Activated CD4-positive, alpha-beta T cell treated with anti-CD3 and anti-CD28 coated beads, Interleukin-2, amount 10 ng/mL, durations not matched to agents 7 days and 5 days (primary cell): ENCODE measurements at places on chromosomes 16 and 17. TPM values are rescaled to one million over a fixed set of nuclear protein-coding genes. Genes with fewer than 3 reads are reported as not detected.
A peak's percentile ranks its signal among the peaks of the same experiment; 100 is the strongest.

DNA sequence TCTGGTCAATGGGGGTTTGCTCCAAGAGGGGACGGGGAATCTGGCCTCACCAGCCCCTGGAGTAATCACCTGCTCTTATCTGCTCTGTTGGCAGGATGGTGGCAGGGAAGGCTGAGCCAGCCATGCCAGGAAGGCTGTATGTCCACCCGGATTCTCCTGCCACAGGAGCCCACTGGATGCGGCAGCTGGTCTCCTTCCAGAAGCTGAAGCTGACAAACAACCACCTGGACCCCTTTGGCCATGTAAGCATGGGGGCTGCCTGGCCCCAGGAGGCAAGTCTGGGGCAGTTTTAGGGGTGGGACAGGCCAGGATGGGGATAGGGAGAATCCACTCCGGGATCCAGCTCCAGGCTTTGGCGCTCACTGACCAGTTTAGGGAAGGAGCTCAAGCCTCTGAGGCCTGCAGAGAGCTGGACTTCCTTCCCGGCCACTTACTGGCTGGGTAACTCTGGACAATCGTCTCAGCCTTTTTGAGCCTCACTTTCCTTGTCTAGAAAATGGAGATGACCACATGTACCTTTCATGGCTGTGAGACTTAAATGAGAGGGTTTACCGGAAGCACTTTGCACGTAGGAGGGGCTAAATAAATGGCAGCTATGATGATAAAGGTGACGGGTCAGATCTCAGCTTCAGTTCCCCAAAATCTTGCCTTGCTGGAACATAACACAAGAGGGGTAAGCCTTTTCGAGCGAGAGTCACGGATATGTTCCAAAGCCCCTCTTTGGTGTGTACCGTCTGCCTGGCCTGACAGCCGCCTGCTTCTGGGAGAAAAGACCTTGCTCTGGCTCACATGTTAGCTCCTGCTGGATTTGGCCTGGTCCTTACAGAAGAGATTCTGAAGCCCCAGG lies 15.4 kb downstream of the TBX4 start:
- DNase-seq, result no peak
- no peak overlapping the region for H3K27ac ChIP-seq
- peaks cover 18% of the 10 kb centered on the region for H3K27me3 ChIP-seq
- H3K36me3 ChIP-seq, result no peaks in the 10 kb centered on the region

Gene KRTAP9-2
- not detected for total RNA-seq

GRCh38 chr17:79911430-79912399 lies 72.5 kb upstream of the CBX4 start:
- no peak overlapping the region for H3K4me3 ChIP-seq
- H3K36me3 ChIP-seq, result no peaks in the 10 kb centered on the region
- H3K27ac ChIP-seq, result no peak overlapping the region
- no peak for DNase-seq
- H3K4me1 ChIP-seq, result no peaks in the 10 kb centered on the region

DNA sequence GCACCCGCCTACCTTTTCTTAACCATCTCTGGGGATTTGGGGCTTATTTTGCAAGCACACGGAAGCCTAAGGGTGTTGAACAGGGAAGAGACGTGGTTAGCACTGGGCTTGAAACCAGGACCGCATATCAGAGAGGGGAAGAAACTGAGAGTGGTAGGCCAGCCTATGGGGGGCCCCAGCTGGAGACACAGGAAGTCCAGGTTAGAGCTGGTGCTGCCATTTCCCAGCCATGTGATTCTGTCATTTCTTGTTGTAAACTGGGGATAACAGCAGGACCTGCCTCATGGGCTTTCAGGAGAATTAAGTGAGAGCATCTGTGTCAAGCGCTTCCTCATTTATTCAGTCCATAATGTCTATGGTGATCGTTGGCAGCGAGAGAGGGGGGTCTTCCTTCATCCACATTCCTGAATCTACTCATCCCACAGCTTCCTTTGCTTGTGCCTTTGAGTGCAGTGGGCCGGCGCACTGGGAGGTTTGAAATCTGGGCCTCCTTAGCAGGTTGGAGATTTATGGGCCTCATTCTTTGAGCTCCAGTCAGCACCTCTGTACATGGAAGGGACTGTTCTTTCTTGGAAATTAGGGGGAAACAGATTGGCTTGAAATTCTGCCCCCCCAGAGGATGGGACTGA lies 20.1 kb downstream of the NKD1 start:
- no peak overlapping the region for H3K27ac ChIP-seq
- DNase-seq, result no peak
- H3K4me1 ChIP-seq, result no peaks in the 10 kb centered on the region

DNA sequence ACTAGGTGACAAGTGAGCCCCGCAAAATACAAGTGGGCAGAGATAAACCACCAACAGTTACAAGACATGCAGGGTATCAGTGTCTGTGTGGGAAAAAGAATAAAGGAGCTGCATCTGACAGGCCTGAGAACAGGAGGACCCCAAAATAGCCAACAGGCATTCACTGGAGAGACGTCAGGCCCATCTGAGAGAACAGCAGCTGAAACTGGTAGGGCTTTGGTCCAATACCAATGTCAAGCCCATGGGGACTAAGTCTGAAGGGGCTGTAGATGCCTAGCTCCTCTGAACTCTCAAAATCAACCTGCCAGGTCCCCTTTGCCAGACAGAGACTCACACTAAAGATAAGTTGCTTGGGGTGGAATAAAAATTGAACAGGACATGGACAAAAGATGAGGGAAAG lies 30.5 kb upstream of the TANC2 start:
- peaks cover 34% of the 10 kb centered on the region for H3K27me3 ChIP-seq
- H3K27ac ChIP-seq, result no peak overlapping the region
- no peak overlapping the region for H3K4me3 ChIP-seq

- no peaks in the 10 kb centered on the region for H3K27me3 ChIP-seq
- H3K4me1 ChIP-seq, result no peaks in the 10 kb centered on the region
- H3K27ac ChIP-seq, result no peak overlapping the region
- no peaks in the 10 kb centered on the region for H3K36me3 ChIP-seq
These were observed 162.5 kb upstream of the CNTNAP4 start for GRCh38 chr16:76114681-76115080.

Gene PLD2
- 16.6 TPM for total RNA-seq

DNA sequence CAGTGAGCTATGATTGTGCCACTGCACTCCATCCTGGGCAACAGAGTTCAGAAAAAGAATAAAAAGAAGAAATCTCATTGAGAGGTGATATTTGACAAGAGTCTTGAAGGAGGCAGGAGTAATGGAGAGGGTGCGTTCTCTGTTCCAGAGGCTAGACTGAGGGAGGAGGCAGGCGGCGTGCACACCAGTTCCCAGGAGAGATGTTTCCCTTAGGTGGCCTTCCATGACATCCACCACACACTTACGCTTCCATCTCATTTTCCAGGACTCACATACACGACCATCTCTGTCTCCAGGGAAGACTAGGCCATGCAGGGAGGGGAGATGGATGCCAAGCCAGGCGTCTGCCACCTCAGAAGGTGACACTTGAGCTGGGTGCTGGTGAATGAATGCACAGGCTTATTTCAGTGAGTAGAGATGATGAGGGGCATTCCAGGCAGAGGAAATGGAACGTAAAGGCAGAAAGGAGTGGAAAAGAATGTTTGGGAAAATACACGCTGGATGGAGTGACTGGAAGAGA lies 25.3 kb upstream of the N4BP1 start:
- no peak overlapping the region for H3K4me3 ChIP-seq
- DNase-seq, result no peak
- peaks cover 4% of the 10 kb centered on the region for H3K4me1 ChIP-seq
- H3K36me3 ChIP-seq, result no peaks in the 10 kb centered on the region
- H3K27ac ChIP-seq, result no peak overlapping the region
- no peaks in the 10 kb centered on the region for H3K27me3 ChIP-seq

GRCh38 chr17:39777534-39778365 lies 40.0 kb downstream of the GRB7 start:
- no peaks in the 10 kb centered on the region for H3K27me3 ChIP-seq
- no peak for DNase-seq
- peak overlapping the region; percentile 82 for H3K4me3 ChIP-seq
- peaks cover 49% of the 10 kb centered on the region for H3K36me3 ChIP-seq
- peak overlapping the region; percentile 90 for H3K27ac ChIP-seq

GRCh38 chr17:75834279-75834920 lies 9.8 kb downstream of the UNC13D start:
- no peaks in the 10 kb centered on the region for H3K27me3 ChIP-seq
- H3K36me3 ChIP-seq, result peaks cover 48% of the 10 kb centered on the region
- H3K4me3 ChIP-seq, result no peak overlapping the region
- peak overlapping the region; percentile 91 for H3K27ac ChIP-seq
- DNase-seq, result no peak

Gene GUCY2D
- not detected for total RNA-seq

- no peak for DNase-seq
- H3K4me3 ChIP-seq, result no peak overlapping the region
These were observed 17.1 kb downstream of the C16orf74 start for GRCh38 chr16:85733839-85734170.

DNA sequence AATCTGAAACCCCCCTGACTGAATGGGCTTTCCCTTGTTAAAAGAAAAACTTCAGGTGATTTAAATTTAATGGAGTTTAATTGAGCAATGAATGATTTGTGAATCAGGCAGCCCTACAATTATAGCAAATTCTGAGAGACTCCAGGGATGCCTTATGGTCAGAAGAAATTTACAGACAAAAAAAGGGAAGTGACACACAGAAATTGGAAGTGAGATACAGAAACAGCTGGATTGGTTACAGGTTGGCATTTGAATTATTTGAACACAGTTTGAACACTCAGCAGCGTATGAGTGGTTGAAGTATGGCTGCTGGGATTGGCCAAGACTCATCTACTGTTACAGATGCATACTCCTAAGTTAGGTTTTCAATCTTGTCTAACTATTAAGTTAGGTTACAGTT lies 19.0 kb upstream of the CPHXL start:
- no peak overlapping the region for H3K4me3 ChIP-seq
- no peaks in the 10 kb centered on the region for H3K36me3 ChIP-seq
- H3K27ac ChIP-seq, result no peak overlapping the region
- H3K4me1 ChIP-seq, result no peaks in the 10 kb centered on the region

Gene CDH3
- 0.31 TPM for total RNA-seq

DNA sequence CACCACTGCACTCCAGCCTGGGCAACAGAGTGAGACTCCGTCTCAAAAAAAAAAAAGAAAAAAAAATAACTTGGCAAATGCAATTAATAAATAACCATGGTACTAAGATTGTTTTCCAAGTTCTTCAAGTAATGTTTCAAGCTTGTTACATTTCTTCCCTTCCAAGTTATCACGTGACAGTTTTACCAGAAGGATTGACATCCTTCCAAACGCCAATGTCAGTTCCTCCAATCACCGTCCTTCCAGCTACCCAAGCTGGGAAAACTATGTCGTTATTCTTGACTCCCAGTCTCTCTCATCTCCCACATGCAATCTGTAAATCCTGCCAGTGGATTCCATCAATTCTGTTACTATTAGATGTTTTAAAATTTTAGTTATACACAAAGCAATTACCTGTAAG lies 3.9 kb upstream of the PHAF1 start:
- no peak overlapping the region for H3K27ac ChIP-seq
- H3K36me3 ChIP-seq, result peaks cover 8% of the 10 kb centered on the region
- H3K4me1 ChIP-seq, result peaks cover 13% of the 10 kb centered on the region
- no peaks in the 10 kb centered on the region for H3K27me3 ChIP-seq
- no peak for DNase-seq
- no peak overlapping the region for H3K4me3 ChIP-seq

DNA sequence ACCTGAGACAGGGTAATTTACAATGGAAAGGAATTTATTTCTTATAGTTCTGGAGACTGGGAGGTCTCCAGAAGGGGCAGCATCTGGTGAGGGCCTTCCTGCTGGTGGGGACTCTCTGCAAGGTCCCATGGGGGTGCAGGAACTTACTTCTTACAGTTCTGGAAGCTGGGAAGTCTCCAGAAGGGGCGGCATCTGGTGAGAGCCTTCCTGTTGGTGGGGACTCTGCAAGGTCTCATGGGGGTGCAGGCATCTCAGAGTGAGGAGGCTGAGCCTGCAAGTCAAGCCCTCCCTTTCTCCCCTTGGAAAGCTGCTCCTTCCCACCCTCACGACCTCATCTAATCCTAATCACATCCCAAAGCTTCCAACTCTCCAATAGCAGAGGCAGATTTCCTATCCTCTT lies 157.4 kb downstream of the FOXL1 start:
- peaks cover 40% of the 10 kb centered on the region for H3K27me3 ChIP-seq
- H3K4me1 ChIP-seq, result peaks cover 4% of the 10 kb centered on the region
- H3K36me3 ChIP-seq, result no peaks in the 10 kb centered on the region
- no peak overlapping the region for H3K4me3 ChIP-seq
- no peak overlapping the region for H3K27ac ChIP-seq

Gene SLC6A4
- total RNA-seq, result not detected

Gene MMP25
- total RNA-seq, result 19.8 TPM

Gene CSH2
- not detected for total RNA-seq

DNA sequence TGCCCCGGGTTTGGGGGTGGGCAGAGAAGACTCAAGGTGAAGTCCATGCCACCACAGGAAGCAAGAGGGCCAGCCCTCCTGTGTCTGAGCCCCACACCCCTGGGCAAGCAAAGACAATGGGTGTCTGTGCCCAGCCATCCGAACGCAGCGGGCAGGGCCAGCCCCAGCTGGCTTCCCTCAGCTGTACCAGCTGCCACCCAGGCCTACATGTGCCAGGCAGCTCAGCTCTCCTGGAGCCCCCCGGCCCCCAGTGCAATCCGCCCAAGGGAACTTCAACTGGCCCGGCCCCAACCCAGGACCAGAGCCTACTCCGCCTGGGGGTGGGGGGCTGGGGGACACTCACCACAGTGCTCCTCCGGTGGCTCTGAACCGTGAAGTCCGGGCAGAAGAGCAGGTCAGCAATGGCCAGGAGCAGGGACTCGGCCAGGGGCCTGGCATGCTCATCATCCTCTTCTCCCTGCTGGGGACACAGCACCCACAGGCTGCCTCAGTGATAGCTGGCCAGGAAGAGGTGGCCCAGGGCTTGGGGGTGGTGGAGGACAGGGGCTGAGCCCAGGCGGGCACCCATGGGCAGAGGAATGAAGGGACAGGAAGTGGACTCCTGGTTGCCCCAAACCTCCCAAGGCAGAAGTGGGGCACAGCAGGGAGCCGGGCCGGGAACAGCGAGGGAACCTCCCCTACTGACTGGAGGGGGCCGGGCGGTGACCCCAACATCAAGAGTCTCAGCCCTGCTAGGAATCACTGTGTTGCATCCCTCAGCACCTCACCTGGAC lies 9.8 kb downstream of the HID1 start:
- no peak overlapping the region for H3K4me3 ChIP-seq
- H3K4me1 ChIP-seq, result peaks cover 4% of the 10 kb centered on the region
- H3K27me3 ChIP-seq, result no peaks in the 10 kb centered on the region
- H3K36me3 ChIP-seq, result no peaks in the 10 kb centered on the region

- no peak for DNase-seq
- no peaks in the 10 kb centered on the region for H3K36me3 ChIP-seq
- no peak overlapping the region for H3K27ac ChIP-seq
- peaks cover 9% of the 10 kb centered on the region for H3K27me3 ChIP-seq
- no peaks in the 10 kb centered on the region for H3K4me1 ChIP-seq
- no peak overlapping the region for H3K4me3 ChIP-seq
These were observed 28.4 kb downstream of the DNAH2 start for GRCh38 chr17:7745748-7746470.

- no peak overlapping the region for H3K27ac ChIP-seq
- H3K27me3 ChIP-seq, result peaks cover 19% of the 10 kb centered on the region
These were observed 2.2 kb downstream of the KRT12 start for GRCh38 chr17:40864661-40865390.

- DNase-seq, result no peak
- H3K36me3 ChIP-seq, result no peaks in the 10 kb centered on the region
- H3K27me3 ChIP-seq, result no peaks in the 10 kb centered on the region
- H3K4me1 ChIP-seq, result peaks cover 6% of the 10 kb centered on the region
- no peak overlapping the region for H3K4me3 ChIP-seq
These were observed 605.0 kb downstream of the WWOX start for GRCh38 chr16:78704416-78704815.

Gene IKZF3
- 39.8 TPM for total RNA-seq
